ENCODE measurements at places on chromosomes 3 and 15. TPM values are rescaled to one million over a fixed set of nuclear protein-coding genes. Genes with fewer than 3 reads are reported as not detected.

SLC38A3 gene
- not detected for total RNA-seq

SH2D7 gene
- not detected for total RNA-seq

ITIH4 gene
- 28.6 TPM for total RNA-seq

MED12L gene
- 0.35 TPM for total RNA-seq

SCN11A gene
- total RNA-seq: 0.05 TPM

SCN10A gene
- not detected for total RNA-seq

SI gene
- total RNA-seq: not detected

EHHADH gene
- total RNA-seq: 2.2 TPM

OXTR gene
- 0.65 TPM for total RNA-seq

PLEKHO2 gene
- total RNA-seq: 27.6 TPM

SERPINI2 gene
- not detected for total RNA-seq

RAD51 gene
- 66.7 TPM for total RNA-seq

CCK gene
- total RNA-seq: not detected

TSPAN3 gene
- total RNA-seq: 14.5 TPM

ANKRD34C gene
- not detected for total RNA-seq

SCN5A gene
- not detected for total RNA-seq

FBXW12 gene
- not detected for total RNA-seq

A4GNT gene
- total RNA-seq: not detected

TEX55 gene
- not detected for total RNA-seq

HDAC11 gene
- 2.3 TPM for total RNA-seq

LRRC34 gene
- total RNA-seq: 3.4 TPM

NPAP1 gene
- not detected for total RNA-seq

MOBP gene
- not detected for total RNA-seq

ZFYVE19 gene
- 31.1 TPM for total RNA-seq

SPSB4 gene
- not detected for total RNA-seq
